ENCODE measurements at places on chromosomes 11 and 22.
A peak's percentile ranks its signal among the peaks of the same experiment; 100 is the strongest.

GRCh38 chr11:39327302-39327701 lies 2132.2 kb downstream of the LRRC4C start:
- DNase-seq, result no peak

DNA sequence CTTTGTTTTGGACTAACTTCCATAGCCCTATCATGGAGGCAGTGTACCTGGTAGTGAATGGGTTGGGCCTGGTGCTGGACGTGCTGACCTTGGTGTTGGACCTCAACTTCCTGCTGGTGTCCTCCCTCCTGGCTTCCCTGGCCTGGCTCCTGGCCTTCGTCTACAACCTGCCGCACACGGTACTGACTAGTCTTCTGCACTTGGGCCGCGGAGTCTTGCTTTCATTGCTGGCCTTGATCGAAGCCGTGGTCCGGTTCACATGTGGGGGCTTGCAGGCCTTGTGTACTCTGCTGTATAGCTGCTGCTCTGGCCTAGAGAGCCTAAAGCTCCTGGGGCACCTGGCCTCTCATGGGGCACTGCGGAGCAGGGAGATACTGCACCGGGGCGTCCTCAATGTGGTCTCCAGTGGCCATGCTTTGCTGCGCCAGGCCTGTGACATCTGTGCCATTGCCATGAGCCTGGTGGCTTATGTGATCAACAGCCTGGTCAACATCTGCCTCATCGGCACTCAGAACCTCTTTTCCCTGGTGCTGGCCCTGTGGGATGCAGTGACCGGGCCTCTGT lies 846 bp downstream of the RNF26 start:
- no peak for DNase-seq

- DNase-seq, result peak; percentile 76
These were observed 9.0 kb upstream of the CCT8L2 start for GRCh38 chr22:16601437-16602223.

GRCh38 chr11:73667891-73668290 lies 21.5 kb downstream of the PLEKHB1 start:
- no peak for DNase-seq

- peak; percentile 42 for DNase-seq
These were observed 5.9 kb upstream of the BDNF start for GRCh38 chr11:27705873-27706820.

GRCh38 chr11:75547617-75548058 lies 14.4 kb upstream of the SERPINH1 start:
- peak; percentile 67 for DNase-seq

- no peak for DNase-seq
These were observed 192.5 kb upstream of the RAG2 start for GRCh38 chr11:36790526-36790925.

DNA sequence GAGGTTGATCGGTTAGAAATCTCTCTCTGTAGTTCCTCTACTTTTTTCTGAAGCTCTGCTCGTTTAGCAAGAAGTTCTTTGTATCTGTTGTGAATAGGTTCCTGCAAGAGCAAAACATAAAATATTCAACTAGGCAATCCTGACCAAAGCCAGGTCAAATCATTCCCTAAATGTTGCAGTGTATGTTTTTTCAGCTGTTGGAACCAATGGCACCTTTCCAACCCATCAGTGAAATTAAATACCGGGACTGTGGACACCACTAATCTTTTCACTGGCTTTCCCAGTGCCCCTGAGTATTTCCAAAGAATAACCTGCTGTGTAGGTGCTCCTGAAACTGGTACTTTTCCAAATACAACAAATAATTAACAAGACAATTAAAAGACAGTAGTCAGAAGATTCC lies 45.1 kb downstream of the CEP57 start:
- DNase-seq, result no peak

- DNase-seq, result no peak
These were observed 34.3 kb downstream of the MRTFA start for GRCh38 chr22:40602231-40602630.

GRCh38 chr11:75199412-75199955 lies 41.1 kb upstream of the TPBGL start:
- no peak for DNase-seq
